ENCODE measurements at places on chromosomes 4 and X. TPM values are rescaled to one million over a fixed set of nuclear protein-coding genes. Genes with fewer than 3 reads are reported as not detected.

GRCh38 chr4:166165829-166166420 lies 292.9 kb downstream of the TLL1 start:
- DNase-seq = no peak

GRCh38 chrX:21639775-21640174 lies 18.4 kb downstream of the KLHL34 start:
- no peak for DNase-seq

GRCh38 chr4:140213749-140214148 lies 59.8 kb upstream of the MAML3 start:
- DNase-seq = no peak

- DNase-seq = no peak
Observed at GRCh38 chrX:47514533-47515235, 31.7 kb upstream of the ZNF41 start.

GRCh38 chr4:162610116-162610515 lies 446.3 kb upstream of the FSTL5 start:
- no peak for DNase-seq

GRCh38 chrX:54509400-54509799 lies 13.4 kb upstream of the FGD1 start:
- no peak for DNase-seq

- no peak for DNase-seq
Observed at GRCh38 chr4:119788349-119789266, 160.0 kb upstream of the PDE5A start.

GRCh38 chrX:120090208-120090607 lies 12.7 kb upstream of the RHOXF2B start:
- no peak for DNase-seq

DNA sequence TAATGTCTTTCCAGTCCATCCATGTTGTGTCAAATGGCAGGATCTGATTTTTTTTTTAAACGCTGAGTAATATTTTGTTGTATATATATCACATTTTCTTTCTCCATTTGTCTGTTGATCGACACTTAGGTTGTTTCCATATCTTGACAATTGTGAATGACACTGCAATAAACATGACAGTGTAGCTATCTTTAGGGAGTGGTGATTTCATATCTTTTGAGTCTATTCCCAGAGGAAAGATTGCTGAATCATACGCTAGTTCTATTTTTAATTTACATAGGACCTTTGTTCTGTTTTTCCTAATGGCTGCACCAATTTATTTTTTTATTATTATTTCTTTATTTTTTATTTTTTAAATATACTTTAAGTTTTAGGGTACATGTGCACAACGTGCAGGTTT lies 470.7 kb downstream of the CCSER1 start:
- no peak for DNase-seq

GRCh38 chr4:1053080-1053661 lies 41.7 kb downstream of the FGFRL1 start:
- DNase-seq = peak; percentile 56

DNA sequence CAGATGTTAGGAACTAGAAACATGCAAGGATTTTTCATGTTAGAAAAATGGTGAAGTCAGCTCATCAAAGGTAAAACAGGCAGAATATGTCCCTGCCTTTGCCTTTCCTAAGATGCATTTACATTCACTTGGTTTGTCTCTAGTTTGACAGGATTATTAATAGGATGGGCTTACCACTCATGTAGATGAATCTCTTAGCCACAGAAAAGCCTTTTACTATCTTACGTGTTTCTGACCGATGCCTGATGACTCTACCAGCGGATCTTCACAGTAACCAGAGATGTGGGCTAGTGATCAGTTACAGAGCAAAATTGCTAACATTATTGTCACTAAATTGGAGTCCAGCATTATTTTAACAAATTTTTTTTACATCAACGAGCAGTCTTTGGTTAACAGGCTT lies 187.6 kb downstream of the MAML3 start:
- DNase-seq = no peak

- no peak for DNase-seq
Observed at GRCh38 chrX:133606990-133607389, 191.7 kb upstream of the GPC4 start.

GRCh38 chrX:120456973-120457372 lies 12.1 kb downstream of the LAMP2 start:
- DNase-seq = no peak

DNA sequence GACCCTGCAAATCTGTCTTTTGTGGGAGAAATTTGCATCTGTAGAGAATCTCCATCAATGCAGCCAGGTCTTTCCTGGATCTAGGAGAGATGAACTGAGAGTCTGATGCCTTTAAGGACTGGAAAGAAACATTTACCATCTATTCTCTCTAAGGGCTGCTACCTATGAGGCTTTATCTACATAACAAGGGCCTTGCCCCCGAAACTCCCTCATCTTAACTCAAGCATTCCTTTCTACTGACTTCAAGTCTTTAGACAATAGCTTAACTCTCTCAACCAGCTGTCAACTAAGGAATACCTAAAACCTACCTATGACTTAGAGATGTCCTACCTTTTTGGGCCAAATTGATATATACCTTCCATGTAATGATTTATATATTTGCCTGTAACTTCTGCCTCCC lies 32.1 kb downstream of the MAGEB17 start:
- no peak for DNase-seq

DNA sequence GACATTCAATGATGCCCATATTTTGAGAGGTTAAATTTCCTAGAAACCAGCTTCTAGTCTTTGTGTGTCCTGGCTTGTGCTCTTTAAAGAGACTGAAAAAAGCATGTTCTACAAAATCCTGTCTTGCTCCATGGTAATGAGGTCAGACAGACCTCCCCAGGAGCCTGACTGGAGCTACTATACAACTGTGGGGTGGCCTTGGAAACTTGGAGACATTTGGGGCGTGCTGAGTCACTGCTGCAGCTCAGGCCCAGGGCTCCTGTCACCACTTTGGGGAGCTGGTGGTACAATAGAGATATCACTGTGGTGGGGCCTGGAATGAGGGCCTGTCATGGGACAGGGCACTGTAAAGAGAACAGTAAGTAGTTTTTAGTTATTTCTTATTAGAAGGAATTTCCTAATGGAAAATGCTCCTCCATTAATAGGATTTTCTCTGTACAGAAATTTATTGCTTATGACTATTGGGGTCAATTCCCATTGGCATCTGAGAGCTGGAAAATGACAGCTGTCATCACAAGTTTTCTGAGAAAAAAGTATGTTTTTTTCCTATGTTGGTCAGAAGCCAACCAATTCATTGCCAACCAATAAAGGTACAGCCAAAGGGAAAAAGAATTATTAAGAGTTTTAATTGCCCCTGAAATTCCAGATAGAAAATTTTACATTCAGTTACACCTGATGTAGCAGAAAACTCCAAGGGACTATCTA lies 207.4 kb upstream of the JADE1 start:
- no peak for DNase-seq

DNA sequence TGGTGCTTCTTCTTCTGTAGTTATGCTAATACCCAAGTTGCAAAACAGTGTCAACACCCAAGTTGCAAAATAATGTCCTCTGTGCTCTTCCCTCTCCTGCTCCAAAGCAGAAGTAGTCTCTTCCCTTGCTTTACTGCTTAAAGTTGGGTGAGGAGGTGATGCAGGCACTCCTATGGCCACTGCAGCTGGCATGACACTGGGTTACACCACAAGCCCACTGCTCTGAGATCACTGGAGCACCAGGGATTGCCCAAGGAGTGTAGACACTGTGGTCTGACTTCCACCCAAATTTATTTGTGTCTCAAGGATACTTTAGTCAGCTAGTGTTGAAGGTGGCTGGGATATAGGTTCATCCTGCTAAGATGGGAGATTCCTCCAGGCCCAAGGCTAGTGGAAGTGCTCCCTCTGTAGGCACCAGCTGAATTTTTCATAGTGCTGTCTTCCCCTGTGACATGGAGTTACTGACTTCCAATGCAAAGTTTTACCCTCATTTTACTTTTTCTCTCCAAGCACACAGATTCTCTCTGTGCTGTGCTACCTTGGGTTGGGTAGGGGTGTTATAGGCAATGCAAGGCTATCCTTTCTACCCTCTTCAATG lies 196.2 kb upstream of the TENT5D start:
- DNase-seq = no peak

DNA sequence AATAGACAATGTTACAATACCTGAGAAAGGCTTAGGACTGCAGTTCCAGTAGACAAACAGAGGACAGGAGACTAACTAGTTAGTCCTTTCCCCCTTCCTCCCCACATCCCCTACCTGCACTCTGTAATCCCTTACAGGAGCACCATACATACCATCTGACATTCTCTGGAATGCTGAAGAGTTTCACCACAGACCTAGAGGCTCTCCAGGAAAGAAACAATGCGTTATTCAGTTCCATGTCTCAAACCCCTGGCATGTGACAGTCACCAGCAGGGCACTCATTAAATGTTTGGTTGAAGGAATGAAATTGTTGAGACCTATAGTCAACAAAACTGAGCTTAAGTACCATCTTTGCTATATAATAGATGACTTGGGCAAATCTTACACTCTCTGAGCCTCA lies 100.2 kb upstream of the USP38 start:
- DNase-seq = no peak

DNA sequence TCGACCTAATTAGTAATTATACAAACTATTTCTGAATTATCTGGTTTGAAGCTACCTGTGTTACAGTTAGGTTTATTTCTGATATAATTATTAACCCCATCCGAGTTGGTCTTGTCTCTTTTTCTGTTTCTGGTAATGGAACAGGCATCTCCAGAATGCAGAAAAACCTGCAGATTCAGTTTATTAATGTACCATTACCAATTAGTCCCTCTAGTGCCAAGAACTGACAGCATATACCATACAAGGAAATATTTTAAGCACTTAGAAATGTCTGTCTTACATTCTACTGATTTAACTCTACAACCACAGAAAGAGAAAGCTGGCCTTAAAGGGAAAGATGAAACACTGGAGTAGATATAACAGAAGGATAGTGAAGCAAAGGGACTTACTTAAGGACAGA lies 570.6 kb downstream of the CENPC start:
- no peak for DNase-seq

- DNase-seq = no peak
Observed at GRCh38 chrX:148389629-148390028, 110.8 kb upstream of the AFF2 start.

DNA sequence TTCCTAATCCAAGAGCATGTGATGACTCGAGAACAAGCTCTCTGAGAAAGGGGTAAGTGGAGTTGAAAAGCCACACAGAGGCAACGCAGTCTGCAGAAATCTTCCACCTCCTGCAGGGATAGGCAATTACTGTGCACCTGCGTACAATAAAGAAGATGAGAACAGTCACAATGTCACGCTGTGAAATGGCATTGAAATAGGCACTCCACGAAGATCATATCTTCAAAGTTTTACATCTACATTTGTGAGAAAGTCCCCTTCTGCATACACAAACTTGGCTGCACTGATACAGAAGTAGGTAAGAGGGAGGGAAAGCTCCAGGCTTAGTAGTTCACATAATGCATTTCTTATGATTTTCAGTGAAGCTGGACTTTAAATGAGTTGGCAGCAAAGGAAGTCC lies 27.1 kb downstream of the DDX60L start:
- no peak for DNase-seq

GRCh38 chr4:37884855-37885487 lies 5.9 kb upstream of the TBC1D1 start:
- DNase-seq = no peak

DNA sequence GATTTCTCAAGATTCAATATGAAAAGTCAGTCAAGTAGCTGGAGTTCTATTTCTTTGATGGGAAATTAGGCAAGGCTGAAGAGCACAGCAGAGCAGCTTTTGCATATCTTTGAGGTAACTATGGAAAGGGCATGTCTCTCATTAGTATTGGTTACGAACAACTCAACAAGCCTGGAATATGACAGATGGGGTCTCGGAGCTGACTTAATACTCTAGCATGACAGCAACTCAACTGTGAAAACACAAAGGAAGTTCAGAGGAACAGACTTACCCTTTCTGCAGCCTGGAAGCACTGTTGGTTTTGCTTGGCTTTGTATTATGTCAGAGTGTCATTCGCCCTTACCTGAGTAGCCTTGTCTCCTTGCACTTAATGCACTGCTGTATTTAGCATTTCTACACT lies 79.9 kb upstream of the AADAT start:
- DNase-seq = no peak

DNA sequence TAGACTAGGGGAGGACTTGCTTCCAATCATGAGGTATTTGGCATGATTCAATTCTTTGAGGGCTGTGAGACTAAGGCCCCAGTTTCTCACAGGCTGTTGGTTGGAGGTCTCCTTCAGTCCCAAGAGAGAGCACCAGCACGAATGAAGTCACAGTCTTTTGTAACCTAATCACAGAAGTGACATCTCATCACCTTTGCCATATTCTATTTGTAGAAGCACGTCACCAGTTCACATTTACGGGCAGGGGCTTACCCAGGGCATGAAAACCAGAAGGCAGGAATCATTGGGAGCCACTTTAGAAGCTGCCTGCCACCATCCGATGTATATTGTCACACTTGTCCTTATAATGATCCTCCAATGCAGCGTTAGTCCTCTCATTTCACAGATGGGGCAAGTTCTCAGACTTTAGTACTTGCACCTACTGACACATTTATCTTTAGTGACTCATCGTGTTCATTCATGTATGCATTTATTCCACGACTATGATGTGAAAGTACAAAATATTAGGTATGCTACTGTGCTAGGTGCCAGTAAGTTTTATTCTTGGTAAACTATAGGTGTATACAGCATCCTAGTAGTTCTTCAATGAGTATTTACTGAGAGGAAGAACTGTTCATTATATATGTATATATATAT lies 163.8 kb upstream of the PGRMC2 start:
- no peak for DNase-seq

- DNase-seq = no peak
Observed at GRCh38 chr4:186628058-186628711, 72.8 kb upstream of the MTNR1A start.

GRCh38 chr4:73872316-73873108 lies 3.3 kb downstream of the CXCL1 start:
- DNase-seq = no peak

DNA sequence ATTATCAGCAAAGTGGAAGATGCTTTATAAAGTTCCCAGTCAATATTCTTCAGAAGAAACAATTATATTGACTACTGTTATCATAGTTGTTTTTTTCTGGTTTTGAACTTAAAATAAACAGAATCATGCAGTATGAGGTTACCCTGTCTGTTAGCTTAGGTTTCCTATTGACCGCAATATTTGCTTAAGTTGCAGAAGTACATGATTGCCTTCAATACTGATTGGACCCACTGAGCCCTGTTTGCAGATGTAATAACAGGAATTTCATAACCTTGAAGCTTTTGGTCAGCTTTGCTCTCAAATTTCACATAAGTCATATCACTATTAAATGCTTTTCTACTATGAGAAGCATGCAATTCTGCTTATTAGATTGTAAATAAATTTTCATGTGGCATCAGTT lies 229.1 kb upstream of the FSTL5 start:
- DNase-seq = no peak

Gene NPY1R
- 2.9 TPM for total RNA-seq

Gene HAUS7
- total RNA-seq = 16.8 TPM

Gene ANXA3
- 62.9 TPM for total RNA-seq

Gene KDM6A
- 30.9 TPM for total RNA-seq

Gene CXCR3
- not detected for total RNA-seq

Gene PASD1
- not detected for total RNA-seq

Gene HELT
- total RNA-seq = not detected

Measured in sigmoid colon (tissue), 7 donors.